ENCODE measurements at places on chromosomes 7 and 10.

DNA sequence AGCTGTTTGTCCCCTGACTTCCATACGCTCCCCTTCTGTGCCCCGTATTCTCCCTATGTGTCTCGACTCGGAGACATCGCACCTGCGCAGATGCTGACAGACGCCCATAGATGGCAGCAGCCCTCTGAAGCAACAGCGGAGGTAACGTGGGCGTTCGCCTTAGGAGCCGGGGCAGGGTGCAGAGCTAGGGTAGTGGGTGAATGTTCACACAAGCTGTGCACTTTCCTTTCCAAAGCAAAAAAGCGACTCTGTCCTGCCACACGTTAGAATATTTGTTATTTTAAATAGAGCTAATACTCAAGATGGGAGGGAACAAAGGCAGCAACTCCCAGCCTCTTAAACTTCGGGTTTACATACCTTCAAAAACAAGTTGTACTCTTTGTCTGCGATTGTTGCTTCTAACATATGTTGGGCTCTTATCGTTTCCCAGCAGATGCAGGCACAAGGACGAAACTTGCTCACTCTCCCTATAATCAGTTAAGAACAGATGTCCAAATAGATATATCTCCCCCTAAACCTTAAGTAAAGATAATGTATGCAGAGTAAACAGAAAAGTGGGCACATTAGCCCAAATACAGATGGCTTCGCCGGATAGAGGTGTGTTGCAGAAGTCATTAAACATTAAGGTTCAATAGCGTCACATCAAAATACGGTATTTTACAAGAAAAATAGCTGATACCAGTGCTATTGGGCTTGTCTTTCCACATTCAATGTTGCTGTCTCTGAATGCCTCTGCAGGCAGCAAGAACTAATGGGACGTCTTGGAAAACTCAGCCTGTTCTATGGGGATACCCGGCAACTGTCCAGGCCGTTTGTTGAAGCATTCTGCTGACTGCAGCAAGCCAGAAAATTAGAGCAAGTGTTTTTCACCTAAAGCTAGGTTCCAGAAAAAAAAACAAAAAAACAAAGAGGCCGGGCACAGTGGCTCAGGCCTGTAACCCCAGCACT lies 340.3 kb upstream of the PRKCQ start:
- DNase-seq: peak; percentile 69

GRCh38 chr10:74889662-74889998 lies 63.2 kb downstream of the KAT6B start:
- no peak for DNase-seq

DNA sequence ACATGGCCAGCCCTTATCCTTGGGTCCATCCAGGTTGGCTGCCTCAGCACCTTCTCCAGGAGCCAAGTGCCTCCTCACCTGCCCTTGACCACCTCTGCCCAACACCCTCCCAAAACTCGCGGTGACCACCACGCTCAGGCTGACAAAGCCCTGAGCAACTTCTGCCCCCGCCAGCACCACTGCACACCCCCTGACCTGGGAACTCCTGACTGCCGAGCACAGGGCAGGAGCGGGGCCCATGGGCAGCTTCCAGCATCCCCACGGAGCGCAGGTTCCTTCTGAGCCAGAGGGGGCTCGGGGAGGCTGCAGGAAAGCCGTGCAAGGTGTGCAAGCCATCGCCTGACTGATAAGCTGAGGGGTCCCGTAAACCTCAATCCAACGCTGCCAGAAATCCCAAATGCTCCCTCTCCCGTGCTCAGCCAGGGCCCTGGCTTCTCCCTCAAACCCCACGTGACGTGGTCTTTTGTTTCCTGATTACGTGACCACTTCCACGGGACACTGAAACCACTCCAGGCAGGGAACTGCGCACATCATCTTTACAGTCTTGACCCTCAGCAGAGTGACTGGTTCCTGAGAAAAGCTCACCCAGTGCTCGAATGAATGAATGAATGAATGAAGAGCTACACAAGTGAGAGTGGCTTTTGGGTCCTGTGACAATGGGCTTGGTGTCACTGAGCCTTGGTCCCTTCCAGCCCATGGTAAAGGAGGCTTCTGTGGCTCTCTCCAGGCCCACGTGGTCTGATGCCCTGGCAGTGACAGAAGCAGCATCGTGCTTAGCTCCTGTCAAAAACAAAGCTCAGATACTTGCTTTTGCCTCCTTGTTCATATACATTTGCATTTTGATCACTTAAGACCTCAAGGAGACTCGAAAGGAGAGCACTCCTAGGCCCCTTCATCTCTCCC lies 249.8 kb upstream of the PPP2R2D start:
- DNase-seq: no peak

DNA sequence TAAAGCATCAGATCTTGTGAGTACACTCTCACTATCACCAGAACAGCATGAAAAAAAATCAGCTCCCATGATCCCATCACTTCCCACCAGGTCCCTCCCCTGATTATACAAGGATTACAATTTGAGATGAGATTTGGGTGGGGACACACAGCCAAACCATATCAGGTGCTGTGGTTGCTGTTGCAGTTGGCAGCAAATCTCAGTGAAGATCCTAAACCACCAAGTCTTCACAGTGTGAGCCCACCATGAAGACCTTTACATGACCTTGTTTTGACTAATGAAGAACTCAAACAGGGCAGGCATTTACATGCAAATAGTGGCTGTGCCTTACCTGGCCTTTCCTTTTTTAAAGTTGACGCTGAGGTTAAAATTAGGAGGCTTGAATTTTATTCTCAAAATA lies 242.6 kb downstream of the ACTR3B start:
- no peak for DNase-seq

DNA sequence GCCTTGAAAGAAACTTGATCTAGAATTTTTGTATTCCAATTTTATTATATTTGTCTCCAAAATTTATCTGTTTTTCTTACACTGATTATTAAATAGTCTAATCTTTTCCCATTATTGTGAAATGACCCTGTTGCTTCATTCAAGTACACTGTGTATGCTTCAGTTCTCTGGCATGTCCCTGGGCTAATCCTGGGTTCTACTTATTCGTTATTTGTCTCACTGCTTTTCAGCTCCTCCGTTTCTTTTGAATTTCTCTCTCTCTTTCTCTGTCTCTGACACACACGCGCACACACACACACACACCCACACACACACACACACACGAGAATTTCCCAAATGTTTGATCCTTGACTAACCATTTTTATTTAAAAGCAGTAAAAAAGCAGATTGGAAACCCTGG lies 768.6 kb downstream of the NRG3 start:
- no peak for DNase-seq

- DNase-seq: no peak
Observed at GRCh38 chr10:132413226-132414205, 16.5 kb downstream of the PWWP2B start.

DNA sequence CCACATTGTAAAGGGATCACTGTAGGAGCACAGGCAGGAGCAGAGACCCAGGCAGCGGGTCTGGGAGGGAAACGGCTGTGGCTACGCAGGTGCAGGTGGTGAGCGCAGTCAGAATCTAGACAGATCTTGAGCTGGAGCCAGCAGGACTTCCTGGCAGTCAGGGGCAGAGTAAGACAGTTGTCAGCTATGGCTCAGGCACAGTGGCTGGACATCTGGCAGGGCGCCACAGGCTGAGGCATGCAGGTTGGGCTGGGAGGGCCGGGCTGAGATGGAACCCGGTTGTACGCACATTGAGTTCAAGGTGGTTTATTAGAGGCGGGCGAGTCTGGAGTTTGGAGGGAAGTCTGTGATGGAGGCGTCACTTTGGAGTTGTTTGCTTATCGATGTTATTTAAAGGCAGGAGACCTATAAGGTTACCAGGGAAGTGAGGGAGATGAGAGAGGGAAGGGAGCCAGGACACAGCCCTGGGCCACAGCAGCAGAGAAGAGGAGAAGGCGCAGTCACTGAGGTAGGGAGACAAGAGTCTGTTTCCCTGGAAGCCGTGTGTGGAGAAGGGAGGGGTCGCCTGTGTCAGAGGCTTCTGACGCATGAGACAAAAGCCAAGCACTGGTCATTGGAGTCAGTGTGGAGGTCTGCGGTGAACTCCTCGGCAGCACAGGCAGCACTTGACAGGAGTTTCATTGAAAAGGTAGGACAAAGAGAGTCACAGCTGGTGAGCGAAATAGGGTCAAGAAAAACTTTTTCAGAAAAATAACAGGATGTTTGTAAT lies 73.8 kb downstream of the LANCL2 start:
- no peak for DNase-seq

- no peak for DNase-seq
Observed at GRCh38 chr10:68871105-68871711, 29.9 kb upstream of the DDX50 start.

GRCh38 chr7:150313870-150314269 lies 9.3 kb upstream of the LRRC61 start:
- no peak for DNase-seq

DNA sequence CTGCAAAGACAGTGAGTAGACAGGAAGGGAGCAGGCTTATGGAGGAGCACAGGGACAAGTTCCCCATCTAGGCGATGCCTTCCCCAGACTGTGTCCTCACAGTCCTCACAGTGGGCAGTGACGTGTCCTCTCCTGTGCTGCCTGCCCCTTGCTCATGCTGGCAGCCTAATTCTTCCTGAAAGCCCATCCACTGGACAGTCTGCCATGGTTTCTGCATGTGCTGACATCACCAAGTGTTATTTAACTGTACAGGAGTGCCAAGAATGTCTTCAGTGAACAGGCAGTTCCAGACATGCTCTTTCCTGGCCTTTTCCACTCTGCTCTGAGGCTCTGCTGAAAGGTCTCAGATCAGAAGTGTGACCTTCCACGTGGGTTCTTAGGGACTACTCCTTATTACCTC lies 54.1 kb downstream of the ZNF248 start:
- no peak for DNase-seq

DNA sequence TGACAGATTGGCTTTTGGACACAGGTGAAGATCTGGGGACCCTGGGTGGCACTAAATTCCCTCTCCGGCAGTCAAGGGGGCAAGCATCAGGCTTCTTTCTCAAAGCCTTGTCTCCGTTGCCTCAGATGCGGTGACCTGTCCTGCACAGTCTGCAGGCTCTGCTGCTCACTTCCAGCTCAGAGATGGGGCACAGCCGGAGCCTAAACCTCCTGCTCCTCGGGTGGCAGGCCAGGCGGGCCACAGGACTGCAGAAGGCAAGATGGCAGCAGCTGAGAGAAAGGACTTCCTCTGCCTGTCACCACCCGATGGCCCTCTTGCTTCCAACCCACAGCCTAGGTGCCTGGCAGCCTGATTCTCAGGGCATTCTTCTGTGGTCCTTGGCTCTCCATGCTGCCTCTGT lies 44.4 kb downstream of the ZC3HC1 start:
- no peak for DNase-seq

- DNase-seq: no peak
Observed at GRCh38 chr10:97336942-97337831, 2.7 kb upstream of the FRAT2 start.

DNA sequence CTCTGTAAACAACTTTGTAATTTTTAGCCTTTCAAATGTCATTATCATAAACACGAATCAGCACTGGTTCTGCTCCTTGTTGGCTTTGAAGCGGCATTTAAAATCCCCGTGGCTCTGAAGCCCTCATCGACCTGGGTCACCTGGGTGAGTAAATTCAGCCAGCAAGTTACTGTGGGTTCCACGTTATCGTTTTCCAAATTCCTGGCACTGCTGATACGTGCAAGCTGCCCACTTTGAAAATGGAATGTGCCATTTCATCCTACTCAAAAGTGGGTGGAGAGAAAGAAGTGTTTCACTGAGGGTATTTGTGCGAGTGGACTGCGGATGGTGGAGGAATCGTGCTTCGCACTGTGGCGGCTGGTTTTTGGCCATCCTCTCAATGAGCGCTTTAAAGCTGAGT lies 281.7 kb downstream of the KLF6 start:
- no peak for DNase-seq

DNA sequence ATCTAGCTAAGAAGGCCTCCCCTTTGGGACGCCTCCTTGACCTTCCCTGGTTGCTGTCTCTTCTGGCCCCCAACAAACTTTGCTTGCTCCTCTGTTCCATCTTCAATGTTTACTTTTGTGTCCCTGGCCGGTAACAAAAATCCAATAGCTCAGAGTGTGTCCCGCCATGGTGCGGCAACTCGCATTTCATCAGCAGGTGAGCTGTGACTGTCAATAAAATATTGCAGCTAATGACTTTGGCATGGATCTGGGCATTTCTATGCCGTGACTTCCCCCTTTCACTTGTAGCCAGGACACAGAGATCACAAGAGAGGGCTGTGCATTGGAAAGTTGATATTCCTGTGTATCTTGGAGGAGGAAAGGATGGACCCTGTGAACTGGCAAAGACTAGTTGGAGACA lies 317.6 kb downstream of the RPS24 start:
- no peak for DNase-seq

DNA sequence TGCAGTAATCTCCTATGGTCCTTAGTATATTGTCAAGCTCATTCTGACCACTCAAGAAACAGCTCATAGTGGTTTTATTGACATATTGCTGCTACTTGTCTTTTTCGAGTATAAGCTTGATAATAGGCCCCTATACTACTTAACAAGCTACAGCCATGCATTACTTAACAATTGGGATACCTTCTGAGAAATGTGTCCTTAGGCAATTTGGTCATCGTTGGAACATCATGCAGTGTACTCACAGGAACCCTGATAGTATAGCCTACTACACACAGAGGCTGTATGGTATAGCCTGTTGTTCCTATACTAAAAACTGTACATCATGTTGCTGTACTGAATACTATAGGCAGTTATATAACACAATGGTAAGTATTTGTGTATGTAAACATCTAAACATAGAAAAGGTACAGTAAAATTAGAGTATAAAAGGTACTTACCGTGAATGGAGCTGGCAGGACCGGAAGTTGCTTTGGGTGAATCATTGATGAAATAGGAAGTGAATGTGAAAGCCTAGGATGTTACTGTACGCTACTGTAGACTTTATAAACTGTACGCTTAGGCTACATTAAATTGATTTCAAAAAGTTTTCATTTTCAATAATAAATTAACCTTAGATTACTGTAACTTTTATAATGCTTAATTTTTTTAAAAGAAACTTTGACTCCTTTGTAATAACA lies 160.9 kb downstream of the LRRC4 start:
- no peak for DNase-seq

DNA sequence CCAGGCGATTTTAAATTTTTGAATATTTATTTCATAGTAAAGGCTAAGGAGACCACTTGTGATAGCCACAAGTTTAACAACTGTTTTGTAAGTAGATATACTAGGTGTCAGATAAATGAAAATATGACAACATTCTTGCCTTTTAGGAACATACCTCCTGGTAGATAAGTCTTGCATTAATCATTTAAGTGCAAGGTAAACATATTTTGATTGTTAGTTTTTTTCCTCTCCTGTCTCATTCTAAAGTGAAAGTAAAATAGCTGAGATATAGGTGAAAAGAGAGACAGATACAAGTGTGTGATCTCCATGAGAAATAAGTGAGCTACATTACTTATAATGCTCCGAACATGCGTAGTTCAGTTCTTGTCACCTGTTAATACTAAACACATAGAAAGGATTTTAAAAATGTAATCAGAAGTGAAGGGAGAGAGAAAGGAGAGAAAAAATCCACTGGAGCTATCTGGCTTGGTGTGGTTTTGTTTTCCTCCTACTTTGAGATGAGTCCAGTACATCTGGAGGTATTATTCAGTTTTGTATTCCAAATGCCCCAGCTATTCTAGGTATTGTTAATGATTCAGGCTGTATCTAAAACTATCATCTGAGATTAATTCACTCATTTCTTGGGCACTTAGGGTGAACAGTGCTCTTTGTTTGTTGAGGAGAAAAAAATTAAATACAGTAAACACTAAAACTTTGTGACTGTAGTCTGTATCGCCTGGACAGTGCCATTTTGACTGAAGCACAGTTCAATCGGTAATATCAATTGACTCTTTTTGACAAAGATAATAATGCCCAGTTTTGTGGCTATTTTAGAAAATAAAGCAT lies 21.2 kb downstream of the GLCCI1 start:
- no peak for DNase-seq

GRCh38 chr10:26540601-26541000 lies 102.5 kb downstream of the APBB1IP start:
- DNase-seq: no peak

All from stimulated activated CD8-positive, alpha-beta memory T cell treated with anti-CD3 and anti-CD28 coated beads, Interleukin-2, amount 100 ng/mL, for 48 hours (primary cell).